ENCODE measurements at places on chromosomes 7 and 10. TPM values are rescaled to one million over a fixed set of nuclear protein-coding genes. Genes with fewer than 3 reads are reported as not detected.

The OLAH gene
- polyA plus RNA-seq, result not detected

The DGKB gene
- polyA plus RNA-seq, result not detected

The ANKRD2 gene
- not detected for polyA plus RNA-seq

The LRRD1 gene
- polyA plus RNA-seq, result not detected

The MLXIPL gene
- polyA plus RNA-seq, result not detected

The C10orf143 gene
- 21.1 TPM for polyA plus RNA-seq

The NEBL gene
- not detected for polyA plus RNA-seq

The DCLRE1A gene
- 2.3 TPM for polyA plus RNA-seq

The OPALIN gene
- polyA plus RNA-seq, result not detected

The TPK1 gene
- polyA plus RNA-seq, result 16.8 TPM

The NOM1 gene
- 9.4 TPM for polyA plus RNA-seq

The PHTF2 gene
- polyA plus RNA-seq, result 23.3 TPM

All from IgD-negative memory B cell (primary cell).